Kidney epithelial cell (primary cell): ENCODE measurements at places on chromosomes 2 and 18.

DNA sequence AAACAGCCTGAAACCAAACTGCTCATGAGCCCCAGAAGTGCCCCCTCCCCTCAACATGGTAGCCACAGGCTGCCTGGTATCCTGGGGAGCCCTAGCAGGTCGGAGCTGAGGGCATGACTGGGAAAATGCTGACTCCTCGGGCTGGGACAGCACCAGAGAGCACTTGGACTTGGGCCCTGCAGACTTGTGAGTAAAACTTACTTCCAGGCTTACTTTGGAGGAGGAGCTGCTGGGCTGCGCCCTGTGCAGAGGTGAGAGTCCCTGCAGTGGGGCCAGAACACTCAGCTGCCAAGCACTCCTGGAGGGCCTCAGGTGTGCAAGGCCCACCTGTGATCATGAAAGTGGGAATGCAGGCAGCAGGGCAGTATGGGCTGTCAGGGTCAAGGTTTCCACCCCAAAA is 119.4 kb downstream of the SEPTIN10 start:
- DNase-seq, result no peak

- DNase-seq, result peak; percentile 84
Measured at GRCh38 chr2:108412995-108413710, 35.4 kb downstream of the SULT1C4 start.

- peak; percentile 79 for DNase-seq
Measured at GRCh38 chr2:108593547-108594098, 59.4 kb downstream of the LIMS1 start.

DNA sequence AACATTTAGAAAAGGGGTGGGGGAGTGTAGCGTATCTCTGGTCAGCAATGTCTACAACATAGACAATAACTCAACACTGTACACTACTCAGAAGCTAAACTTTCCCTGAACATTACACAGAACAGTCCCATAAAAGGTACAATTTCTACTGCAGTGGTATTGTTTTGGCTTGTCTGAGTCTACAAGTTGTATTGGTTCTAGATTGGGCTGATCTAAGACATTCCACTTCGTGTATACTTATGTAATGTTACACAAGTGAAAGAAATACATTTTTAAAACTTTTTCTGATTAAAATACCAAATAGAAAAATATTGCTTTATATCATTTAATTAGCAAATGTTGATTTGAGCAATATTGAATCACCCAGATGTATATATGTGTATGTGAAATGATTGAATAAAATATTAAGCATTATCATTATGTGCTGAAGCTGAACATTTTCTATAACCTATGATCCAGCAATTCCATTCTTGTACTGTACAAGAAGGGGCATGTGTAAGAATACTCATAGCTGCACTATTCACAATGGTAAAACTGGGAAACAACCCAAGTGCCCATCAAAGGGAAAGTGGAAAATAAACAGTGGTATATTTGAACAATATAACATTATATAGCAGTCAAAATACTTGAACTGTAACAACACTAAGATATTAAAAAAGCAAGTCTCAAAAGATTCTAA is 52.4 kb downstream of the VSNL1 start:
- DNase-seq, result no peak

GRCh38 chr2:199462956-199463692 is 5.4 kb upstream of the SATB2 start:
- DNase-seq, result no peak

DNA sequence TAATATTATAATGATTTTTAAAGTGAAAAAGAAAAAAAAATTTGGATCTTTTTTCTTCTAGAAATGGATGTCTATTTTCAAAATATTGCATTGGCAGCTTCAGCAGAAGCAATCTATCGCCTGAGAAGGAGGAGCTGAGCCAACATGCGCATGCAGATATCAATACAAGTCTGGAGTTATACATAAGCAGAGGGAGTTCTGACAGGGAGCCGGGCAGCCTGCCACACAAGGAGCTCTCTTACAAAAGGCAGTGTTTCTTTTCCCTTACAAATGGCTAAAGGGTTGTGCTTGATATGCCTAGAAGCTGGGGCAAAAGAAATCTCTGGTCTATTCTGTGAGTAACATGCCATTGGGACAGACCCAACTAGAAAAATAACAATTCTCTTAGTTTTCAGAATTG is 291.9 kb upstream of the TRIB2 start:
- no peak for DNase-seq

- DNase-seq, result no peak
Measured at GRCh38 chr2:2229626-2230432, 101.2 kb downstream of the MYT1L start.

DNA sequence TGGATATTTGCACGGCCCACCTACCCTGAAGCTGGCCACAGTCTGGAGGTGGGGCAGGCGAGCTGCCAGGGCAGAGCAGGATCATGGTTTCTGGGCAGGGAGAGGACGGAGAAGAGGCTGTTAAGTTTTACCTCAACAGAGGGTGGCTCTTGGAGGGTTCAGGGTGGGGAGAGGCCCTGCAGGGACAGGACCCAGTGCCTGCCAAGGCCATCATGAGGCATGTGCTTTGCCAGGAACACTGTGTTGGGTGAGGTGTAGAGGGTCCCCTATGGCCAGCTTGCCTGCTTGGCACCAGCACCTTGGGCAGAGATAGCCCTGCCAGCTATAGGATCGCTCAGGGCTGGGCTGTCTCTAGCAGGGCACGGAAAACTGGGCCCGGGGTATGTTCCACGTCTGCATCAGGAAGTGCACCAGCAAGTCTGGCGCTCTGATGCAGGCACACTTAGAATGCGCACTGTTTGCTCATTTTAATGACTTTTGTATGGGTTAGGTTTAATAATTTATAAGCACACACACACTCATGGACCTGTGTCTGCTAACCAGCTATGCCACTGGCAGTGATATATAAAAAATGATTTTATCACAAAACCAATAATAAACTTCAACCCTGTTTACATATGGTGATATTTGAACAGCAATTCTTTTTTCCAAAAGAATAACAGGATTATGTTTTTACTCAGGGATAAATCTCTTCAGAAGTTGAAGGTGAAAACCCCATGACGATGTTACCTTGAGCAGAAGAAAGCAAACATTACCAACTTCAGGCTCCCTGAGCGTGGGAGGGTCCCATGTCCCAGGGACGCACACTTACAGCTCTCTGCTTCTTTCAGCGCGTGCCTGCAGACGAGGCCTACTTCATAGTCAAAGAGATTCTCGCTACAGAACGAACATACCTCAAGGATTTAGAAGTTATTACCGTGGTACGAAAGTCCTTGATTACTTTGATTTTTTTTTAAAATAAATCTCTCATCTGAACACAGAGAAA is 46.4 kb downstream of the STK25 start:
- DNase-seq, result no peak

- DNase-seq, result no peak
Measured at GRCh38 chr2:66461664-66462500, 27.0 kb downstream of the MEIS1 start.

DNA sequence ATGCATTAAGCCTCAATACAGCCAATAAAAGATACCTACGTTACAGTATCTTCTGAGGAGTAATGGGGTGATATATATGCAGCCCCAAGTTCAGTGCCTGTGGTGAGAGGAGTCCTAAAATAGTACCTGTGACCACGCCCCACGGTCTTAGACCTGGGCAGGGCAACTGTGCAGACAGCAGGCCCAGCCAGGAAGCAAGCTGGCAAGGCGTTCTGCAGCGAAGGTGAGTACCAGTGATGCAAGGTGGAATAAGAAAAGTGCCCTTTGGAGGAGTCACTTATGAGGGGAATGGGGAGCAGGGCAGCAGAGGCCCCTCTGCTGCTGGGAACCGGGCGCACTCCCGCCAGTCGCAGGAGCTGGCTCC is 12.7 kb upstream of the MAP3K2 start:
- no peak for DNase-seq

DNA sequence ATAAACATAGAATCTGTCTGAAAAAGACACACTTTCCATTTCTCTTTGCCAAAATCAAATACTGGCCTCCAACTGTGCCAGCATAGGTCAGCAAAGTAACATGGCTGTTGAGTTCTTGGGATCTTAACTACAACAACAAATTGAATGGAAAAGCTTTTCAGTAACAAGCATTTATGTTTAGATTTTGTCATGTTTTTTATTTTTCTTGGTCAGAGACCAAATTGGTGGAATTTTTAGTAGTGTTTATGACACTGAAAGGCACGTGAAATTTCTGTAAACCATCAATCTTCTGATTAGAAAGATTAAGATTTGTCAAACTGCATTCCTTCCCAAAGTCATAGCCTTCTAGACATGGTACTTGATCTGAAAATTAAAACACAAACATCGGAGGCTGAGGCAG is 77.6 kb downstream of the PDE1A start:
- no peak for DNase-seq

GRCh38 chr2:236968101-236968879 is 117.4 kb upstream of the COPS8 start:
- DNase-seq, result no peak
